Calu3 (cell line): ENCODE measurements at places on chromosomes 3 and 15. TPM values are rescaled to one million over a fixed set of nuclear protein-coding genes. Genes with fewer than 3 reads are reported as not detected.

- H3K27me3 ChIP-seq: peaks cover 12% of the 10 kb centered on the region
- H3K36me3 ChIP-seq: peaks cover 25% of the 10 kb centered on the region
- peaks cover 17% of the 10 kb centered on the region for H3K4me1 ChIP-seq
- DNase-seq: peak; percentile 62
- peak overlapping the region; percentile 45 for H3K27ac ChIP-seq
Observed at GRCh38 chr3:168248383-168249204, 152.9 kb upstream of the GOLIM4 start.

GRCh38 chr3:147616998-147617619 lies 207.9 kb downstream of the ZIC1 start:
- no peak for DNase-seq
- no peaks in the 10 kb centered on the region for H3K4me1 ChIP-seq
- no peak overlapping the region for H3K4me3 ChIP-seq
- H3K36me3 ChIP-seq: no peaks in the 10 kb centered on the region
- no peak overlapping the region for H3K27ac ChIP-seq

The SSUH2 gene
- total RNA-seq: 0.54 TPM in 1 of 2 replicates, not detected in the other

DNA sequence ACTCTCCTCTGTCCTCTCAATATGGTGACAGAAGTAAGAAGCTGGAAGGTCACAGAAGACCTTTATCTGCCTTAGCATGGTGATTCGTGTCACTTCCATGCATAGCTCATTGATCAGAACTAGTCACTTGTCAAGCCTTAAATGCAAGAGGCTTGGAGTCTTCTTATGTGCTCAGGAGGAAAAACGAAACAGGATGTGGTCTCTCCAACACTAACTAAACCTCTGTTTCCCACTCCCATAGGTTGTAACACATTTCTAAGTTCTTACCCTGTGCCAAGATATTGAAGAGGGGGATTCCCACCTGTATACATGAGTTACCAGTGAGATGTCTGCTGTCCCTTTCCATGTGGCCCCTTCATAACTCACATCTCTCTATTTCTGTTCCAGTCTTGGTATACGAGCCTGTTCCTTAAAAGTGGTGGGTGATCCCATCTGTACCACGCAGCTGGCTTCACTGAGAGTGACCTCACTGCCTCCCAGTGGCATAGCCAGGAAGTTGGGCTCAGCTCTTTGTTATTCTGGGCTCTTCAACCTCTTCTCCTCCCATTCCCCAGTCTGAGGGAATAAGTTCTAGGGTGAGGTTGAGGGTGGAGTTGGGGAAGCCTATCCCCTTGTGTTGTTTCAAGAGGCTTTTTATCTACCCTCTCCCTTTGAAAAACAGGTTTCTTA lies 203.2 kb upstream of the PPP2R3A start:
- peaks cover 92% of the 10 kb centered on the region for H3K27me3 ChIP-seq
- no peaks in the 10 kb centered on the region for H3K36me3 ChIP-seq
- no peak overlapping the region for H3K27ac ChIP-seq

DNA sequence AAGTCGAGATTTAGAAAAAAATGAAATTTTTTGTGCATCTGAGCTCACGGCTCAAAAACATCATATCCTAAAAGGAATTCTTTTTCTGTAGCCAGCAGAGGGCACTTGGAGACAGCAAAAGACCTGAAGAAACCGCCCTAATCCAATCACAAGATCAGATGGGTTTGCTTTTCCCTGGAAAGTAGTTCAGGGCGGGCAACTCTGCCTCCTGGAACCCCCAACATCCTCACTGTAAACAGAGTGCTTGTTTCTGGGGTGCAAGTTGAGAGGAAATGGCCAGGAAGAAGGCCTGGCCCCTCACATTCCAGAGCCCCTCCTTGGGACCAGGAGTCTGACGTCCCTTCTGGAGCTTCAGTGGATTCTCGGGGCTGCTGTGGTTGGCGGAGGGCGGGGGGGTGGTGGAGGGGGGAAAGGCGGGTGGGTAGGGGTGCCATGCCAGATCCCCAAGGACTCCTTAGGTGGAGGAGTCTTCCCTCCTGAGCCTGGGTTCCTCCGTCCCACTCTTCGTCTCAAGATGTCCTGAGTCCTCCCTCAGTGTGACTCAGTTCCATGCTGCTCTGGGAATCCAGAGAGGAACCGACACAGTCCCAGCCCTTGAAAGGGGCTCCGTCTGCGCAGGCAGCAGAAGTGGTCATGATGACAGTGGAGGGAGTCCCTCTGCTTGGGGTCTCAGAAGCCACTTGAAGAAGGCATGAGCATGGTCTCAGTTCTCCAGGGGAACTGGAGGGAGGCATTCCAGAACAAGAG lies 35.9 kb downstream of the CCK start:
- H3K27ac ChIP-seq: no peak overlapping the region
- H3K36me3 ChIP-seq: peaks cover 8% of the 10 kb centered on the region
- H3K4me1 ChIP-seq: no peaks in the 10 kb centered on the region

The ASB14 gene
- total RNA-seq: 0.12 and 0.40 TPM in 2 replicates
